GM04504 (cell line): ENCODE measurements at places on chromosomes 5 and 9.

- DNase-seq, result no peak
These were observed 63.4 kb downstream of the ALDH7A1 start for GRCh38 chr5:126531543-126532120.

- DNase-seq, result no peak
These were observed 121.1 kb upstream of the ASTN2 start for GRCh38 chr9:117535973-117536372.

GRCh38 chr9:86859056-86859455 lies 88.2 kb downstream of the GAS1 start:
- DNase-seq, result no peak

GRCh38 chr9:114643896-114644295 lies 13.7 kb downstream of the TEX53 start:
- DNase-seq, result no peak

GRCh38 chr5:147869112-147869511 lies 9.4 kb upstream of the SCGB3A2 start:
- no peak for DNase-seq

DNA sequence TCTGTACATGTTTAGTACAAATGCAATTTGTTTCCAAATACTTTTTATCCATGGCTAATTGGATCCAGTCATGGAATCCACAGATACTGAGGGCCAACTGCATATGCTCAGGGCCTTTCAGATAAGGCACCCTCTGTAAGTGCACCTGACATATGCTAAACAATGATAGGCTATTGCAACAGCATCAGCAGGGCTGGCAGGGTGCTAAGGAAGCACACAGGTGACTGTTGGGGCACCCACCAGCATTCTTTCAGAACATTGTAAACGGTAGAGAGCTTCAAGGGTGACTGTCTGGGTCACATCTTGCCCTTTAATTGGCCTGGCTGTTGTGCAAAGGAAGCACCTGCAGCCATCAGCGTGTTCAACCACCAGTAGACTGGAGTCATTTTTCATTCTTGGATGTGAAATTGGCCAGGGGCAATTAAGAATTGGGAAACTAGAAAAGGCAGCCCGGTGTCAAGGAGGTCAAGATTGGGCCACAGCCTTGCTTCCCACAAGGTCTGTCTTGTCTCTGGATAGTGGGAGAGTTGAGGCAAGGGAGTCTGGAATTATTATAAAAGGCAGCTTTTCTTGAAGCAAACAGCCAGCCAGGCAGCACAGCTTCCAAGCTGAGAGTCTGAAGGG lies 129.3 kb upstream of the RAI14 start:
- DNase-seq, result no peak

GRCh38 chr5:28165096-28165495 lies 1126.7 kb upstream of the CDH9 start:
- DNase-seq, result no peak

DNA sequence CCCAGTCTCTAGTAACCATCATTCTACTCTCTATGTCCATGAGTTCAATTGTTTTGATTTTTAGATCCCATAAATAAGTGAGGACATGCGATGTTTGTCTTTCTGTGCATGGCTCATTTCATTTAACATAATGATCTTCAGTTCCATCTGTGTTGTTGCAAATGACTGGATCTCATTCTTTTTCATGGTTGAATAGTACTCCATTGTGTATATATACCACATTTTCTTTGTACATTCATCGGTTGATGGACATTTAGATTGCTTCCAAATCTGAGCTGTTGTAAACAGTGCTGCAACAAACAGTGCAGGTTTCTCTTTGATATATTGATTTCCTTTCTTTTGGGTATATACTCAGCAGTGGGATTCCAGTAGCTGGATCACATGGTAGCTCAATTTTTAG lies 46.4 kb downstream of the S100Z start:
- no peak for DNase-seq

DNA sequence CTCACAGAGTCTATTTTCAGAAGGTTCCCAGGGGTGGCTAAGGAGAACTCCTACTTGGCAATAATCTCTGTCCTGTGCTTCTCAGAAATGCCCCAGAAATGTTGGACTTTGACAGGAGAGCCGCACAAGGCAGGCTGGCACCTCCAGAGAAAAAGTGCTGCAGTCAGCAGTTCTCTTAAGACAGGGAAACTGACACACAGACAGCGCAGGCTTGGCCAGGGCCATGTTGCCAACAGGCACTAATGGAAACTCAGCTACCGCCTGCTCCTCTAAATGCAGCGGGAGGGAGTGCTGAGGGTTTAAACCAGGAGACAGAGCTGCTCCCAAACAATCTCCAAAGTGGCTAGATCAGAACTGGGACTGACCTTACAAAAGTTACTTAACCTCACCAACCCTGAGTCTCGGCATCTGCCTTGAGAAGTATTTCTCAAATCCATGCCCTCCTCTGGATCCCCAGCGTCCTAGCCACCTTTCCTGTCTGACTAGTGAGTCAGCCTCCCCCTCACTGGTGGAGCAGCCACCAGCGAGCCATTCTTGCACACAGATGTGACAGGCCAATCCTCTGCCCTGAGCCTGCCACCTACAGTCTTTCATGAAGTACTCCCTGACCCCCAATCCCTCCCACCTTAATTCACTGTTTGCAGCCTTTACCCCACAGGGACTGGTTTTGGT lies 186.4 kb downstream of the CDK5RAP2 start:
- no peak for DNase-seq

DNA sequence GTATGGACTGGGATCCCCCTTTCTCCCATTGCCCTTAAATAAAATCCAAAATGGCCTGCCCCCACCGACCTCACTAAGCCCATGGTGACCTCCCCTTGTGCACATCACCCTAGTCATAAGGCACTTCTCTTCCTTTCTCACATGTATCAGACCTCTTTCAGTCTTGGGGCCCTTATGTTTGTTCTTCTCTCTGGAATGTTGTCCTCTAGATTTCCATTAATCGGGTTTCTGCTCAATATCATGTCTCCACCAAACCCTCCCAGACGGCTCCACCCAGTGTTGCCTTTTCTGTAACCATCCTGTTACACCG lies 196.3 kb downstream of the ERCC6L2 start:
- DNase-seq, result no peak

DNA sequence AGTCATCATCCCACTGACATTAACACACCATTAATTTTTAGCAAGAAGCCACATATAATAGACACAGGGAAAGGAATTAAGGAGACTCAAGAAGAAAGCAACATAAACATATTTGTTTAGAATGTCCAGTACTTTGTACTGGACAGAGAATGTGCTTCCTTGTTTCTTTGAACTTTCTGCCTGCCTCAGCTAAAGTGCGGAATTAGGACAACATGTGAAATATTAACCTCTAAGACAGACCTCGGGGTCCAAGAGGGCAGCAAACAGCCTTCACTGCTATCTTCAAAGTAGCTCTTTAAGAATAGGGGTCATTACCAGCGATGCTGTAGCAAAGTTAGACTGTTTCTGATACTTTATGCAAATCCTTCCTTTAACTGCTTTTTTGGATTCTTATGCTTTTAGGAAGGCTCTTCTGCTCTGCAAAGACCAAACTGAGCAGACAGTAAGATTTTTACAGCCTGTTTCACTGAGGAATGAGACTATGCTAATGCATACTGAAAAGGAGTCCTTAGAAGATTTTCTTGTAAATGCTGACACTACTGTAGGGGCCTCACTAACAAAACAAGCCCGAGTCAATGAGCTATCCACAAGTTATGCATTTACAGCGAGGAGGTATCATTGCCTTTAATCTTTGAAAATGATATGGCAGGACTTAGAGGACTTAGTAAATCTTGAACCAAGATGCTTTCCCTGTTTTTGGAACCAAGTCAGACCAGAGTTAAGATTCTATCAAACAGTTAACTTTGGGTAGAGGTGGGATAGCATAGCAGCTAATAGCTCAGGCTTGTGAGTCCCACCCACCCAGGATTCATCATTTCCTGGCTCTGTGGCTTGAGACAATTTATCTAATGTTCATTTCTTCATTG lies 23.8 kb downstream of the DAB2 start:
- DNase-seq, result no peak

DNA sequence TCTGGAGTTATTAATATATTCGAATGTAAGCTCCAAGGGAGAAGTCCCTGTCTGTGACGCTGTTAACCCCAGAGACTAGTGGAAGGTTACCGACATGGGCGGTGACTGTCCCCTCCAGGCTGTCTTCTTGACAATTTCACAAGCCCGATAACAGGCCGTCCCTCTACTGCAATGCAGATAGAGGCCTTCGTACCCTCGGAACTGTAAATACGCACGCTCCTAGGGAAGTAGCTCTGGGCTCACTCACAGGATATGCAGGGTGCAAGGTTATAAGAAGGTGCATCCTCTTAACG lies 680 bp upstream of the RFK start:
- no peak for DNase-seq

- DNase-seq, result no peak
These were observed 41.2 kb upstream of the PLPP1 start for GRCh38 chr5:55575815-55576583.

DNA sequence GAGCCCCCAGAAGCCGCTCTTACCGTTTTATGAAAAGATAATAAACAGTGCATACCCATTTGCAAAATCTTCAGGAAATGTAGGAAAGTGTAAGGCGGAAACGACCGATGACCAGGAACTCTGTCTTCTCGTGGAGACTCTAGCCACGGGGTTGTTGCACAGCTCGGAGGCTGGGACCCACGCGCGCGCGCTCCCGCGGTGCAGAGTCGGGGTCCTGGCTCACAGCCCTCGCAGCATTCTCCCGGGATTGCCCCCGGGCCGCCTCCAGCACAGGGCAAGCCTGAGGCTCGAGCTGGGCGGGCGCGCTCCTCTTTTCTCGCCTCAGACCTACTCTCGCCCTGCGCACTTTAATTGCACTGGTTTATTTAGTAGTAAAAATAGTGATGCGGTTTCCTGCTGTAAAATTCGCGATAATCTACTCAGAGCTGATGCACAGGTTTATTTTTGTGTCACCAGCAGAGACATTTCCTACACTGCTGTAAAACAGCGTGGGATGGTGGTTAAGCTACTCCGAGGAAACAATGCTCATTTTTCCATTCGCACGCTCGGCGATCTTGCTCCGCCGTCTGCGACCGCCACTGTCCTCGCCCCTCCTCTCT lies 15.5 kb downstream of the TRIM7 start:
- no peak for DNase-seq

DNA sequence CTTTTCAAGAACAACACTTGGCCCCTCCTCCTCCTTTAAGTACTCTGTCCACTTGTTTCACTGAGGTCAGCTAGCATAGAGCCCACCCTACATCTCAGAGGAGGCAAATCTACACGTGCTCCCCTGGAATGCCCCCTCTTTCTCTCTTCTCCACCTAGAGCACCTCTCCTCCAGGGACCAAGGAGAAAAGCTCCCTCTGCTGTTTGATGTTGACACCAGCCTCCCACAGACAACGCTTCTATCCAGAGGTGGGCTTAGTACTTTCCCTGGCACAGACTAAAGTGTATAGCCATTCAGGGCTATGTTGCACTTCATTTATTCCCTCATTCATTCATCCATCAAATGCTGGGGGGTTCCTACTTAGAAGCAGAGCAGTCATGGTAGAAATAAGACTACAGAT lies 68.2 kb upstream of the TAF1L start:
- DNase-seq, result no peak

DNA sequence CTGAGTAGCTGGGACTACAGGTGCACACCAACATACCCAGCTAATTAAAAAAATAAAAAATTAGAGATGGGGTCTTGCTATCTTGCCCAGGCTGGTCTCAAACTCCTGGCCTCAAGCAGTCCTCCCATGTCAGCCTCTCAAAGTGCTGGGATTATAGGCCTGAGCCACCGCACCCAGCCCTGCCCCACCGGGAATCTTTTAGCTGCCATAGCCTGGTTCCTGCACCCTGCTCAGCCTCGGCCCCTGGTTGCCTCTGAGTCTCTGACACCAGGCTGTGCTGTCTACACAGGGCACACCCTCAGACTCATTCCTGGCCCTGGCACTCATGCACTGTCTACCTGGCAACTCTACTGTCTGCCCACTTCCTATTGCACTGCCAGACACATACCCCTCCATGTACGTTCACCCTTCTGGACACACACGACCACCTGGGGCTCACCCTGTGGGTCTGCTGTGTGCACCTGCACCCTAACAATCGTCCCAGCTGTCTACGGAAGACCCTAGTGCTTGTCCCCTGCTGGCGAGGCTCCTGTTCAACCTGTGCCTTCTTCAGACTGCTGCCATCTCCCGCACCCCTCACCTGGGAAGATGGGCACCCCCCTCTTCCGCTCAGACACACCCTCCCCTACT lies 1.4 kb downstream of the PROP1 start:
- no peak for DNase-seq

DNA sequence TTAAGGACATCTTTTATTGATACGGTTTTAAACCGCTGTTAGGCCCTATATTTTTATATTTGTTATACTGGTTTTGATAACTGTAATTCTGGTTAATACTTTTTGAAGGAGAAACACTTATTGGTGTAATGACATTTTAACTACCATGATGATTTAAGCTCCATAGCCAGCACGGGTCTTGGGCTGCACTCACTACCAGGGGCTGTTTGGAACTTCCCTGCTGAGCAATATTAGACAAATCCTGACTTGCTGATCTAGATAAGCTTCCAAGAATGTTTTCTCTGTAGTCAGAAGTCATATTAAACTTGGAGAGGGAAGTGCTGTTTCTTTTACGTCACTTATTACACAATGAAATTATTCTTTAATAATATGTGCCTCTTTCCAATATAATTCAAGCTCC lies 540.0 kb upstream of the GRAMD2B start:
- no peak for DNase-seq

DNA sequence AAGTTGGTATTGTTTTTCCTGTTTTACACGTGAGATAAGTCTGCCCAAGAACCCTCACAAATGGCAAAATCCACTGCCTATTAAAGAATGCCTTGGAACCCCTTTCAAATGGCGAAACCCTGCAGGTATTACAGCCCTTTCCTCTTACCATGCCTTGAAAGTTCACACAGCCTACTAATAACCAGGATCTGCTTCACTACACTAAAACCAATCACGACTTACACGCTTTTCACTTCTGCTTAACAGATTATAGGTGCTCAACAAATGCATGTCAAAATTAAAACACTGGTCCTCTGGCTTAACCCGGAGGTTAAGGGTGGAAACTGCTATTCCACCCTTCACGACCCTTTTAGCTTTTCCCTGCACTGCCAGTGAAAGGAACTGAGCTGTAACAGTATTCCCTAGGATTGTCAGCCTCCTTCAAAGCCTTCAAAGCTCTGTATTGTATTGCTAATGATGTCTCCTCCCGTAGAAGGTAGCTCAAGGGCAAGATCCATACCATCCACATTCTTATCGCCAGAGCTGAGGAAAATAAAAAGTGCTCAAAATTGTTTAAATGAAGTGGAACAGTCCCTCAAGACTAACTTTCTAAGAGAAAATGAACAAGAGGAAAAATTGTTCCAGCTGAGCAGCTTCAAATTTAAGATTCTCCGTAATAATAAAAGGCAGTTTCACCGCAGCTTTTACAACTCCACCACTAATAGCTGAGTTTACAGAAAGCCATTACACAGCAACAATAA lies 997 bp downstream of the AUH start:
- DNase-seq, result no peak

GRCh38 chr5:143560378-143560777 lies 156.9 kb upstream of the NR3C1 start:
- DNase-seq, result no peak

- DNase-seq, result peak; percentile 81
These were observed 54.5 kb downstream of the ZNF366 start for GRCh38 chr5:72452515-72453245.

GRCh38 chr5:1050423-1051365 lies 42.1 kb downstream of the NKD2 start:
- DNase-seq, result no peak
